ENCODE measurements at places on chromosomes 4 and X. TPM values are rescaled to one million over a fixed set of nuclear protein-coding genes. Genes with fewer than 3 reads are reported as not detected.

DNA sequence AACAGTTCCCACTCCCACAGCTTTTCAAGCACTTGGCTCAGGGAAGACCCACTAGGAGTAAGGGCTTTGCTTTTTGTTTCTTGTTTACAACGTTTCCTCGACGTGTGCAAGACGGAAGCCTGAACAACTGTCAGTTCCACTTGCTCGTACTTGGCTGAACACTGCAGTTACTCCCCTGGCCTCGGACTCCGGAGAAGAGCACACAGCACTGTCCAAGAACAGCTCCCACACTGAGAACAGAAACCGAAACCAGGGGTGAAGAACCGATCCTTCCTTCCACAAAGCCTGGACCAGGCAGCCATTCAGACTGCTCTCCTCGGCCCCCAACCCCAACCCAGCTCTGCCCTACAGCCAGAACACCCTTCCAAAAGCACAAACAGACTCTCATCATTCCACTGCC lies 25.5 kb downstream of the IRF2 start:
- peak; percentile 38 for DNase-seq

DNA sequence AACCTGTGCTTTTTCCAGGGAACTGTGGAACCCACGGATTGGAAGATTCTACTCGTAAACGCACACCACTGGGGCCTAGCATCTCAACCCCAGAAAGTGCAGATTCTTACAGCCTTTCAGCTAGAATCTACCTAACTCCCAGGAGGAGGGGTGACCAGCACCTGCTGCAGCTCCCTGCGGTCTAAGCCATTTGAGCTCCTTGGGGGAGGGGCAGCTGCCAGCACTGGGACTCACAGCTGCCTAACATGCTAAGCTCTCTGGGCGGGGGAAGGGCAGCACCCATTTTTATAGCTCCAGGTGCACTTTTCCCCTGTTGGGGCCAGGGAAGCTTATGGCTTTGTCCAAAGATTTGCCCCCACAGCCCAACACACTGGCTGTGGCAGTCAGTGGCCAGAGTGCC lies 595.7 kb upstream of the EPHA5 start:
- no peak for DNase-seq

DNA sequence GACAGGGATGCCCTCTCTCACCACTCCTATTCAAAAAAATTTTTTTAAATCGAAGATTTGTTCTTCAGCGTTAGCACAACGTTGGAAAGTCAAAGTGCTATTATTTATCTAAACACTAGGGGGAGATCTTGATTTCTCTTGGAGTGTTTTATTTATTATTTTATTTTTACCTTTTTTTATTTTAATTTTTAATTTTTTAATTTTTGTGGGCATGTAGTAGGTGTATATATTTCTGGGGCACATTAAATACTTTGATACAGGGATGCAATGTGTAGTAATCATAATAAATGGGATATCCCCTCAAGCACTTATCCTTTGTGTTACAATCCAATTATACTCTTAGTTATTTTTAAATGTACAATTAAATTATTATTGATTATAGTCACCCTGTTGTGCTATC lies 37.4 kb upstream of the SLC10A4 start:
- DNase-seq = no peak

- DNase-seq = no peak
These were observed 192.4 kb downstream of the STPG2 start for GRCh38 chr4:97950836-97951235.

DNA sequence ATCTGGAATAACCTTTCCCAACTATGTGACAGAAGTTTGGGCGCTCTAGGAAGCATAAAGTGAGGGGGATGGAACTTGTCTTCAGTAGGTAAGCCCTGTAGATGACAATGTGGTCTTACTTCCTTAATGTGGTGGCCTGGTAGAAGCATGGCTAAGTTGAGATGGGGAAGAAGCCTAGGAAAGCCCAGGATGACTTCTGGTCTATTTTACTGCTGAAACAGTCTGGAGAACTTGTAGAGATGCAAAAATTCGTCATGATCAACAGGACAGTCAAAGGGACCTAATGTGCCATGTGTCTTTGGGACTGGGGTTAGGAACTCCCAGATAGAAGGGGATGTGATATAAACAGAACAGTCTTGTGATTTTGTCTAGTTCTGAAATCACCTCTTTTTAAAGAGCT lies 40.8 kb downstream of the CCNG2 start:
- DNase-seq = no peak

DNA sequence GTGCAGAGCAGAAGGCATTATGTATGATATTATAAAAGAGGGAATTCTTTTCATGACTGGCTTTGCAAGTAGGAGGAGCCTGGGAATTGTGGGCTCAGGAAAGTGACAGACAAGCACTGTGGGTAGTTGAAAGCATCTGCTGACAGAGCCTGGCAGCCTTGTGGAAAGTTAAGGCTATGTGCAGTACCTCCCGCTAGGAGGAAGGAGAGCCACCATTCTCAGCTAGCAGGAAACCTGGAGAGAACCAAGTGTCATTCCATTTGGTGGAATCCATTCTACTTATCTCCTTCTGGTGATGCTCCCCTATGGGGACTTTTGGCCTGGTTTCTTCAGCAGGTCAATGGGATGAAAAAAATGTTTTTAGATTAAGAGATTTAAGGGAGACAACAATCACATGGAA lies 81.8 kb downstream of the ASB9 start:
- no peak for DNase-seq

DNA sequence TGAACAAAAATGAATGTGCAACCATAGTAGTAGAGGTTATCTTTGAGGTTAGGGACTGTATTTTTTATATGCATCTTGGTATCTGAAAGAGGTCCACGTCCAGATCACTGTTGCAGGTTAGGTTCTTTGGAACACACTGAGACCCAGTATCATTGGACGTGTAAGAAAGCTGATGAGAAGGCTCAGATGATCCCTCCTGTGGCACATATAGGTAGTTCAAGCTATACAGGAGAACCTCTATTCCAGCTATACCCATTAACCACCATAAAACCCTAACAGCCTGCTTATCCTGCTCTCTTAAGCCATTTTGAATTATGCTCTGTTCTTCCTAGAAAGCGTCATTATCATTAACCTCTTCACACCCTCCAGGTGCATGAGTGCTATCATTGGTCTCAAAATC lies 930.7 kb upstream of the HS3ST1 start:
- no peak for DNase-seq

GRCh38 chr4:86358257-86358656 lies 1.6 kb downstream of the MAPK10 start:
- no peak for DNase-seq

GRCh38 chr4:133592591-133592990 lies 443.5 kb downstream of the PCDH10 start:
- no peak for DNase-seq

GRCh38 chrX:107562482-107562881 lies 65.8 kb upstream of the PRPS1 start:
- no peak for DNase-seq

- no peak for DNase-seq
These were observed 12.9 kb downstream of the DGAT2L6 start for GRCh38 chrX:70190225-70190624.

DNA sequence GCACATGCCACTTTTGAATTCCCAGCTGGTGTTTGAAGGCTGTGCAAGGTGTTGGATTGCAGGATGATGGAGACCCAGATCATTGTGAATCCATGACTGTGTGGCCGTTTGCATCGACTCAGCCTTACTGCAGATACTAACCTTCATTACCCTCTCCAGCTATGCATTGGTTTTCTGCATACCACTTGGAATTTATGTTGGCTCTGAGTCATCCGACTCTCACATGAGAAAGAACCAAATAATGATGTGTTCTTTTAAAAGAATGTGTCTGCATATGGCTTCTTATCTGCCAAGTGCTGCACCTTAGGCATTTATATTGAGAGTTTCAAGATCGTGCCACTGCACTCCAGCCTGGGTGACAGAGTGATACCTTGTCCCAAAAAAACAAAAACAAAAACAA lies 106.7 kb upstream of the PRKX start:
- no peak for DNase-seq

DNA sequence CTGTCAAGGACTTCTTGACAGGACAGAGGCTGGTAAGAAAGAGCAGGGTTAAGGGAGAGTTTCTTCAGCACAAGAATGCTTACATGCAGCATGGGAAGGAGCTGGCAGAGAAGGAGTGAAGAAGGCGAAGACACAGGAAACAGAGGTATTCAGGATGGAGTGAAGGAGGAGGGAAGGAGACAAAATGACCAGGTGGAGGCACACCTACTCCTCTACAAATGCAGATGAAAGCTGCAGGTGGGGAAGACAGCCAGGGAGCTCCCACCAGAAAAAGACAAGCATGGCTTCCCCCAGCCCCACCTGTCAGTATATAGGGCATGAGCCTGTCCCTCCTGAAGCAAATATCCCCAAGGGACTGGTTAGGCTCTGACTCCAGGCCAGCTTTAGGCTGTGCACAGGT lies 29.6 kb upstream of the NKRF start:
- DNase-seq = no peak

GRCh38 chr4:10006601-10007435 lies 14.5 kb downstream of the SLC2A9 start:
- peak; percentile 54 for DNase-seq

DNA sequence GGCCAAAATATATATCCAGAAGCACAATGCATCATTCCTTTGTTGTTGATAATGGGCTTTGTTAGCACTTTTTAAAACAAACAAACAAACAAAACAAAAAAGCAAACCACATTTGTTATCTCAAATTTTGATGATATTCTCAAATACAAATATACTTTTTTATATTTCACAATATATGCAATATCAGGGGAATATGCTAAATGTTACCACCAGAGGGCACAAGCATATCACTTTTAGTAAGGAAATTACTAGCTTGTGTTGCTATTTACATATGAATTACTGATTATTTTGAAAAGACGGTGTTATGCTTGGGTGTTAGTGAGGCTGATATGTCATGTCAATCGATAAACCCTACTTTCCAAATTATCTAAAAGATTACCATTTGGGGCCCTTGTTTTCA lies 29.1 kb downstream of the RIPPLY1 start:
- no peak for DNase-seq

- DNase-seq = no peak
These were observed 156.1 kb downstream of the AFAP1 start for GRCh38 chr4:7783541-7783940.

DNA sequence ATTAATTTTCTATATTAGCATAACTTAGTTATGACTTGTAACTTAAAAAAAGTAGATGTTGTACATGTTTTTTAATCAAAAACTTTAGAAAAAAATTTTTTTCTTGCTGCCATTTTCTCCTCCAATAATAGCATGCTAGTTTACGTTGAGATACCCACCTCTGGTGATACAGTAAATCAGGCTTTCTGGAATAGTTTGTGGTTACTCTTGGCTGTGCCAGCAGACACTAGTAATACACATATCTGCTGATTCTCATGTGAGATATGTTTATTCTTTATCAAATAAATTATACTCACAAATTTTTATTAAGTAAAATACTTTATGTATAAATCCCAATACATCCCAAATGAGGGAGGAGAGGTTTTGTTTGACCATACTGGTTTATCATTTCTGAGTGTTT lies 117.3 kb downstream of the KLHL8 start:
- no peak for DNase-seq

GRCh38 chr4:16192631-16193518 lies 33.4 kb downstream of the TAPT1 start:
- DNase-seq = no peak

GRCh38 chr4:147765121-147765529 lies 33.2 kb downstream of the ARHGAP10 start:
- DNase-seq = no peak

GRCh38 chr4:99647071-99647470 lies 10.6 kb downstream of the C4orf54 start:
- no peak for DNase-seq

- no peak for DNase-seq
These were observed 19.6 kb upstream of the PDGFC start for GRCh38 chr4:156991161-156991560.

- no peak for DNase-seq
These were observed 276.4 kb upstream of the BOD1L1 start for GRCh38 chr4:13903901-13904300.

DNA sequence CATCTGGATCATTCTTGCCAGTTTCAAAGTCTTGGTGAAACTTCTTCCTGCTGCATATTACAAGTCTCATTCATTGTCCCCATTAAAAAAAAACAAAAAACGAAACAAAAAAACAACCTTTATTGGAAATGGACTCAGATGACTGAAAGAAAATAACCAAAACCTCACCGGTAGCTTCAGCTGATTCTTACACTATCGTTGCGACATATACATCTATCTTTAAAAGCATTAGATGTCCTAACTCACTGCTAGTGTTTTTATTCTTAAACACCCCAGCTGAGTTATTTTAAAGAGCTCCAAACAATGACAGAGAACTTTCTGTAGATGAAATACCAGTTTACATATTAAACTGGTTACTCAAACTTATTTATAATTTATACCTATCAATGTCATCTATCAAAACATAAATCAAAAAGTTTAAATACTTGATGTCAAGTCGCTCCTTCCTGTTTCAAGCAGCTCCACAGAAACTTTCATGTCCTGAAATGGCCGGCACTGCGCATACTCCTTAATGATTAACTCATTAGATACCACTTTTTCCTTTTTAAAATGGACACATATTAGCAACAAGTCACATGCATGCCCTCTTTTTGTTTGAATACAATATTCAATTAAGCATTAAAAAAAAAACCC lies 87.2 kb downstream of the HPRT1 start:
- no peak for DNase-seq

DNA sequence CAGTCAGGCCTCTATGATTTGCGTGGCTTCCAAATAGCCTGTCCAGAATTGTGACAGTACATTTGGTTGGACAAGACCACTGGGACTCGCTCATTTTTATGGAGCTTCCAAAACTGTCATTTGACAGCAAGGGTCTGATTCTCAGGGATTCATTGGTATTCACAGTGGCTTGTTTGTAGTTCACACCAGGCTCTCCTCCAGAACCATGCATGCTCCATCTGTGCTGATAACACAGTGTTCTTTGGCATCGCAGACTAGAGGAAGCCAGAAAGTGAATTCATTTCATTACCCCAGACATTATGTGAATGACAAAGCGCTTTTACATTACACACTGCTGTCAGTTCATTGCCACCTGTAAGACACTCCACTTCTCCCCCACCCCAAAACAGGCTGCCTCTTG lies 208.3 kb downstream of the ARHGAP10 start:
- DNase-seq = no peak

GRCh38 chr4:87419578-87420249 lies 2.7 kb upstream of the NUDT9 start:
- DNase-seq = no peak

GRCh38 chr4:69717778-69718177 lies 42.6 kb downstream of the SULT1B1 start:
- DNase-seq = no peak

GRCh38 chrX:5936438-5936837 lies 292.2 kb downstream of the NLGN4X start:
- peak; percentile 10 for DNase-seq

- DNase-seq = no peak
These were observed 9.4 kb downstream of the INTU start for GRCh38 chr4:127642169-127642568.

- peak; percentile 68 for DNase-seq
These were observed 110.1 kb upstream of the MED14 start for GRCh38 chrX:40845331-40845911.

GRCh38 chr4:76562161-76562560 lies 127.1 kb downstream of the SHROOM3 start:
- DNase-seq = no peak

Gene LANCL3
- polyA plus RNA-seq = 0.09 TPM

Gene MAGEA2B
- not detected for polyA plus RNA-seq

Gene RGN
- 40.1 TPM for polyA plus RNA-seq

Gene CXCL3
- polyA plus RNA-seq = not detected

Gene WAS
- 4.0 TPM for polyA plus RNA-seq

Gene AFM
- 15.1 TPM for polyA plus RNA-seq

Gene UBA6
- 67.9 TPM for polyA plus RNA-seq

Gene ZFP42
- 1.7 TPM for polyA plus RNA-seq

Gene SPANXB1
- polyA plus RNA-seq = not detected

Gene CT45A1
- polyA plus RNA-seq = not detected

Gene MAGEC3
- 0.99 TPM for polyA plus RNA-seq

Gene IL15
- 1.1 TPM for polyA plus RNA-seq

Gene UGT2A1
- 17.1 TPM for polyA plus RNA-seq
